Stimulated activated CD8-positive, alpha-beta memory T cell treated with anti-CD3 and anti-CD28 coated beads, Interleukin-12 subunit alpha, Interleukin-12 subunit beta, amount 100 ng/mL, for 1 hour (primary cell): ENCODE measurements at places on chromosomes 11 and 22.

DNA sequence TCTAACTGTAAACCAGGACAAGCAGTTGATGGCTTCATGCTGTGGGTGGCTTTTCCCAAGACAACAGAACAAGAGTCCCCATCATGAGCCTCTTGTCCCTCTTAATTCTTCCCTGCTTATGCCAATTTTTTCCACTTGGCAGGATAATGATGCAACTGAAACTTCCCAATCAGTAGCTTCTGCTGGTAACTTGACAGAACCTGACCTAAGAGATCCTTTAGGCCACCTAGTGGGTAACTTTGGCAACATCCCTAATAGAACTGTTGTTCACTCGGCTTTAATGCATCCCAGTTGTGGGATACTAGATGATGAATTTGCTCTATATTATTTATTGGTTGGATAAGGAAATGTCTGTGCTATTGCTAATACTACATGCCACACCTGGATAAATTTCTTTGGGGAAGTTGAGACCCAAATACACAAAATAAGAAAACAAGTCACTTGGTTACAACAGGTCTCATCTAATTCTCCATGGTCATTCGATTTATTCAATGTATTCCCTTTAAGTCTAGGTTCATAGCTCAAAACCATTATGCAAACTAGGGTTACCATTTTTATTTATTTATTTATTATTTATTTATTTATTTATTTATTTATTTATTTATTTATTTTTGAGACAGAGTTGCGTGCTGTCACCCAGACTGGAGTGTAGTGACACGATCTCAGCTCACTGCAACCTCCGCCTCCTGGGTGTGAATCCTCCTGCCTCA lies 41.4 kb upstream of the NFAM1 start:
- no peak for DNase-seq

DNA sequence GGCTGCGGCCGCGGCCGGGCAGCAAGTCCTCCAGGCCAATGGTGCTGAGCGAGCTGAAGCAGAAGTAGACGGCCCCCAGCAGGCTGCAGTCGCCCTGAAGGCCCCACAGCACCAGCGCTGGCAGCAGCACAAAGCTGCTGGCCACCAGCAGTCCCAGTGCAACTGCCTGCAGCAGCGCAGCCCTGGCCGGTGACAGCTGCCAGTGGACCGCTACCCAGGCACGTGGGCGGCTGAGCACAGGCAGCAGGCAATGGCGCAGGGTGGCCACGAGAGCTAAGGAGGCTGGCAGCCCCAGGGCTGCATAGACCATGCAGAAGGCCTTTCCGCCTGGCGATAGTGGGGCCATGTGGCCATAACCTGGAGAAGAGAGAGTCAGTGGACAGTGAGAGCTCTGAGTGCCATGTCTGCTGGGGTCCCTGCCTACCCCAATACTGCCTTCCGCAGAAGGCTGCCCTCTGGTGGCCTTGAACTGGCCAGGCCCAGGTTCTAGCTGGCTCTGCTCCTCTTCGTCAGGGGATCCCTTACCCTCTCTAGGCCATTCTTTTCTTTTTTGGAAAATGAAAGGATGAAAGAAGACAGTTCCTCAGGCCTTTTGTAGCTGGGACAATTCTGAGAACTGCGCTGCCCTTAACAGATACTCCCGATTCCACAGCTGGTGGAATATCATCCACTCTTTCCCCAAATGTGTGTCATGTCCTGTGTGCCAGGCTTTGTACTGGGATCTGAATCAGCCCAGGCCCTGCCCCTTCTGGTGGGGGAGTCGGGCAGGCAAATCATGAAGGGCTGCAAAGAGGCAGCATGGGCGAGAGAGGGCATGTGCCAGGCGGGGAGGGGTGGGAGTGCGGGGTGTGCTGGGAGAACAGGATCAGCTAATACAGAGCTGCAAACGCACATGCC lies 1.8 kb downstream of the KCNK7 start:
- no peak for DNase-seq

- DNase-seq = no peak
These were observed 59.7 kb upstream of the SLC35C1 start for GRCh38 chr11:45745065-45745811.

- DNase-seq = no peak
These were observed 55.4 kb upstream of the PLET1 start for GRCh38 chr11:112315861-112316739.

GRCh38 chr22:32052936-32053791 lies 10.1 kb downstream of the SLC5A1 start:
- no peak for DNase-seq

- DNase-seq = no peak
These were observed 34.2 kb downstream of the DDX10 start for GRCh38 chr11:108698844-108699642.

GRCh38 chr11:110196884-110197420 lies 99.5 kb downstream of the RDX start:
- no peak for DNase-seq

- no peak for DNase-seq
These were observed 5.6 kb upstream of the PYGM start for GRCh38 chr11:64765291-64765850.

DNA sequence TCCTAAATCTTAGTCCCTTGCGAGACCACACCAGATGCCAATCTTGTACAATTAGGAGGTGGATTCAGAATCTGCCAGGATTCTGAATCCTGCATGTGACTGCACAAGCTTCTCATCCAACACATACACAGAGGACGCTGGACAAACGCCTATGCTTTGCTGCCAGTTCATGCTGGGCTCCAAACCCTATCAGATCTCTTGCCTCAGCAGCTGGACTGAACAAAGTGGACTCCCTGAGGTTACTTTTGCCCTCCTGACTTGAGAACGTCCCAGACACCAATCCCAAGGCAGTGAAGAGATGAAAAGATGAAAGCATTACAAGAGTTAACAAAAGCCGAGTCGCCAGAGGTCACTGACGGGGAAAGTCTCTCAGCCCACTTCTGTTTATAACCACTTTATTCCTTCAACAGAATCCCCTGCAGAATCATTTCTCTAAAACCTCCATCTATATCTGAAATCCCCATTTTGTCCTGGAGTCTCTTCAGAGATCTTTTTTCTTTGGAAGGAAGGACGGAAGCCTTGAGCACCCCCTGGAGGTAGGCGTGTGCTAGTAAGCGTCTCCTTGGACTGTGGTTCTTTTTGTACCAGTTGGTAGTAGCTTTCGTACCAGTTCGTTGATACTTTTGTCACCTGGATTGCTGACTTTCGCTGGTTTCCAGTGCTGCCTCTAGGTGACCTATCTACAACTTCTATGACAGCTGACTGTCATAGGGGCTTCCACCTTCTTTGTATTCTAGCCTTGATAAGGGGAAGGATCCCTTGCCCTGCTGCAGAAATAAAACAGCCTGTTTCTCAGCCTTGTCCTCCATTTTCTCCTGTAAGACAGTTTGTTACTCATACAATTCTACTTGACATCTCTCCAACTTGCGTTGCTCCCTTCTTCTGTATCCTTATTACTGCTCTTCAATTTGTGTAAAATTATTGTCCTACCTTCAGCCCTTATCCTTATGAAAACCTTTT lies 26.1 kb upstream of the EED start:
- peak; percentile 44 for DNase-seq

DNA sequence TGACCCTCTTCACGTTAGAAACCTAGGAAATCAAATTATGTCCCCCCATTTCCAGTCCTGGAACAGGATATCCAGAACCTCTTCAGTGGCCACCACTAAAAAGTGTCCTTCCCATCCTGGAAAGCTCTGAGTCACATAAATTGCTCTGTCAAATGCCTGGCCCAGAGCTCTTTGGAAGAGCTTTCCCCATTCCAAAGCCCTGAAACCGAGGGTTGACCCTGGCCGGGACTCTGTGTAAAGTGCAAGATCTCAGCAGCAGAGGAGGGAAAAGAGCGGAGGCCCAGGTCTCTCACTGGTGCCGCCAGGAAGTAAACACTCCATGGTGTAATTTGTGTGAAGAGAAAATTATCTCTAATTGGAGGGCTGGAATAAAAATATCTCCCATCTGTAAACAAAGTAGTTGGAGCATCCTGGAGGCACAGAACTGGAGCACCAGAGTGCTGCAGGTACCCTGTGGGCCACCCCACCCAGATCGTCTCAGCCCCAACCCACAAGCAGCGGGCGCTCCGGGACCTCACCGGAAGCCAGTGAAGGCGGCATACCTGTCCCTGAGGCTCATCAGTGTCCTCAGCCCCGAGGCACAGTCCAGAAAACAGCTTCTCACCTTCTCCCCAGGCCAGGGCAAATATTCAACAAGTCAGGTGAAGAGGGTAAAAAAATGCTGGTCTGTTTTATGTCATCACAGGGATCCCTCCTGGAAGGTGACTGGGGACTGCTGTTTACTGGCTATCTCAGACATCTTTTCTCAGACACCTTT lies 4.7 kb upstream of the JAM3 start:
- DNase-seq = no peak

- no peak for DNase-seq
These were observed 8.3 kb downstream of the IL17RA start for GRCh38 chr22:17093081-17093480.

- no peak for DNase-seq
These were observed 29.7 kb upstream of the DDX6 start for GRCh38 chr11:118820412-118821357.
